Body of pancreas (tissue), 4 donors: ENCODE measurements at places on chromosomes 3 and 15. TPM values are rescaled to one million over a fixed set of nuclear protein-coding genes. Genes with fewer than 3 reads are reported as not detected.

USP19 gene
- 33.6 TPM for total RNA-seq

ACKR2 gene
- total RNA-seq = 3.3 TPM

UCN2 gene
- not detected for total RNA-seq

WDR5B gene
- 6.2 TPM for total RNA-seq

GOLGA6L7 gene
- not detected for total RNA-seq

TMCO5A gene
- total RNA-seq = not detected

ISLR2 gene
- not detected for total RNA-seq

DNA sequence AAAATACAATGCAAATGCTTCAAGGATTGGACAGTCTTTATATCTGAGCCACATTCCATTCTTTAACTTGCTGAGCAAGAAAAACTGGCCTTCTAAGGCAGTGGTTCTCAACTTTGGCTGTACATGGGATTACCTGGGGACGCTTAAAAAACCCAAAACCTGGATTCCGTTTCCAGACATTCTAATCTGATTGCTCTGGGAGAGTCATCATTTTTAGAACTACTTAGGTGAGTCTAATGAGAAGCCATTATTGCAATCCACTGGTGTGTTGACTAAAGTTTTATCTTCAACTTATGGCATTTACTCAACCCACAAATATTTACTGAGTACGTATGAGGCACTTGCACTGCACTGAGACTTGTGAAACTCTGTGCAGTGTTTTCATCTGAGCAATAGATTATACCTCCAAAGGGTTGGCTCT, 195.7 kb upstream of the ATP11B start:
- no peak overlapping the region for H3K4me3 ChIP-seq
- no peak for DNase-seq
- no peaks in the 10 kb centered on the region for H3K36me3 ChIP-seq

GRCh38 chr3:72171463-72171881, 386.5 kb upstream of the PROK2 start:
- H3K27me3 ChIP-seq = no peaks in the 10 kb centered on the region
- H3K4me3 ChIP-seq = no peak overlapping the region
- H3K36me3 ChIP-seq = no peaks in the 10 kb centered on the region

DNA sequence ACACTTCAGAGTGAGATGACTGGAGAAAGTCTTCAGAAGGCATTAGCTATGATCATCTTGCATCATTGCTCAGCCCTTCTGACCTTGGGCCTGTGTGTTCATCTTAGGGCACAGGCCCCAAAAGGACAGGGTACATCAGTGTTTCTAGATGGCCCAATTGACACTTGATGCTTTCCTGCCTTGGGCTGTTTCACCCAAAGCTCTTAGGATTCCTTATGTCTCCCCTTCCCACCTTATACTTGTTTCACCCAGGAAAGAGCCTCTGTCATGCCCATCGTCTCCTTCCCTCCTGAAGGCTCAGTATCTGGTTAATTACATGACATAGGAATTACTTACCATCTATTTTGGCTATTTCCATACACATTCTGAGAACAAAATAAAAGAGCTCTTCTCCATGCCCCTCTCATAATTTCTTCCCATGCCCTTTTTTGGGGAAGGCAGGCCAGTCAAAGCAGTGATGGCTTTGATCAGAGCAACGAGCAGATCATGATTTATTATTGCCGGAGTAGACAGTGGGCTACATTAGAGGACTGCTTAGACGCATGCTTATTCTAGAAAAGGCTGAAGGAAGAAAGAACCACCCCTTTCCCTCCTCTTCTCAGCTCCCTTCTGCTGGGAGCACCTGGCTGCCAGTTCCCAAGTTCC, 72.9 kb downstream of the GHSR start:
- H3K27ac ChIP-seq = no peak overlapping the region
- no peak for DNase-seq
- H3K27me3 ChIP-seq = no peaks in the 10 kb centered on the region
- H3K36me3 ChIP-seq = peaks cover 7% of the 10 kb centered on the region
- no peak overlapping the region for H3K4me3 ChIP-seq

GRCh38 chr3:195204360-195205163, 66.4 kb downstream of the XXYLT1 start:
- no peak overlapping the region for H3K4me3 ChIP-seq
- no peaks in the 10 kb centered on the region for H3K27me3 ChIP-seq
- no peak overlapping the region for H3K27ac ChIP-seq
- H3K4me1 ChIP-seq = peaks cover 20% of the 10 kb centered on the region
- H3K36me3 ChIP-seq = no peaks in the 10 kb centered on the region

DNA sequence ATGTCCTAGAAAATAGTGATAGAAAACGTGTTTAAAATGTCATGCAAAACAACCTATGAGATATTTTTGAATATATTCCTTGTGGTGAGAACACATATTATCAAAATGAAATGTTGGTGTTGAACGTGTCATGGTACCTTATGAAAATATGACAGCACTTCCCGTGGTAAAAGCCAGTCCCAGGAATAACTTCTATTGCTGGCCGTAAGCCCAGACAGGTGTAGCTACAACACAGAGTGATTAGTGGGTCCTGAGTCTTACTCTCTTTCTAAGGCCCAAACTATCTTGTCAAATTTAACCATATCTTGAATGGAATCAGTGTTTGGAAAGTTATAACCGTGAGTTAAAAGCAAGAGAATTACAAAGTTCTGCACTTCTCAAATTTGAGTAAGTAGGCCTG, 24.1 kb downstream of the RARB start:
- no peak overlapping the region for H3K27ac ChIP-seq
- peaks cover 24% of the 10 kb centered on the region for H3K4me1 ChIP-seq
- H3K36me3 ChIP-seq = no peaks in the 10 kb centered on the region

DNA sequence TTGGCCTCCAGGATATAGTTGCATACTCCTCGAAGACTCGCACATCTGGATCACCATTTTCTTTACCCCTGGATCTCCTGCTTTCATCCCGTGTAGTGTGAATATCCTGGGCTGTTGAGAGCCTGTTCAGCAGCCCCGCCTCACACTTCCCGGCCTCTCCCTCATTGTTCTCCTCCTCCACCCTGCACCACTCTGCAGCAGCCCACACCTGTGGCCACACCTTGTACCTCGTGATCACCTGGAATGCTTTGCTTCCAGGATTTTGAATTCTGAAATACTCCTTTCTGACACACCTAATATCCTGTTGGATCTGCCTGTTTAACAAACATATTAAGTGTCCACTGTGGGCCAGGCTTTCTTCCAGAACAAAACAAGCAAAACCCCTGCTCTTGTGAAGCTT, 14.4 kb downstream of the ABHD17C start:
- no peaks in the 10 kb centered on the region for H3K4me1 ChIP-seq
- no peak for DNase-seq
- no peaks in the 10 kb centered on the region for H3K36me3 ChIP-seq
- H3K4me3 ChIP-seq = no peak overlapping the region

GRCh38 chr3:68504201-68504600, 428.1 kb downstream of the TAFA4 start:
- no peak overlapping the region for H3K4me3 ChIP-seq
- no peaks in the 10 kb centered on the region for H3K36me3 ChIP-seq
- H3K27ac ChIP-seq = no peak overlapping the region
- DNase-seq = no peak
- H3K27me3 ChIP-seq = no peaks in the 10 kb centered on the region

- peak; percentile 94 for DNase-seq
- no peaks in the 10 kb centered on the region for H3K27me3 ChIP-seq
- H3K36me3 ChIP-seq = no peaks in the 10 kb centered on the region
Observed at GRCh38 chr3:138186803-138187295, 252 bp upstream of the ARMC8 start.

GRCh38 chr15:75067123-75067830, 43.9 kb downstream of the PPCDC start:
- H3K27ac ChIP-seq = no peak overlapping the region
- no peak for DNase-seq
- no peak overlapping the region for H3K4me3 ChIP-seq
- no peaks in the 10 kb centered on the region for H3K36me3 ChIP-seq
- H3K27me3 ChIP-seq = no peaks in the 10 kb centered on the region

DNA sequence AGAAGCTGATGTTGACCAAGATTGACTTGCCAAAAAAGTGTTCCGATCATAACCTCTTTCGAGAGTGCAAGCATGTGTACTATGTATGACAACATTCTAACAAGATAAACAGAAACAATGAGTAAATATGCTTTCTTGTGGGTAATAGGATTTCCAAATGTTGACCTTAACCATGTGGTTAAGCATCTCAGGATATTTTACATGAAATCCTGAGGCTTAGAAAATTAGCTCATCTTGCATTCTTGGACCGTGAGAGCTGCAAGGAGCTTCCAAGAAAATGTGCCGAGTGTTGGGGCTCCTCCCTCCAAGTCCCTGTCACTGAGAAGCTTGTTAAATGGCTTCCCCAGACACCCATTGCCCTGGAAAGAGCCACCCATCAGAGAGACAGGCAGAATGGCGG, 50.1 kb downstream of the C3orf20 start:
- no peak overlapping the region for H3K4me3 ChIP-seq
- DNase-seq = no peak
- no peaks in the 10 kb centered on the region for H3K27me3 ChIP-seq
- no peaks in the 10 kb centered on the region for H3K4me1 ChIP-seq
- no peak overlapping the region for H3K27ac ChIP-seq

DNA sequence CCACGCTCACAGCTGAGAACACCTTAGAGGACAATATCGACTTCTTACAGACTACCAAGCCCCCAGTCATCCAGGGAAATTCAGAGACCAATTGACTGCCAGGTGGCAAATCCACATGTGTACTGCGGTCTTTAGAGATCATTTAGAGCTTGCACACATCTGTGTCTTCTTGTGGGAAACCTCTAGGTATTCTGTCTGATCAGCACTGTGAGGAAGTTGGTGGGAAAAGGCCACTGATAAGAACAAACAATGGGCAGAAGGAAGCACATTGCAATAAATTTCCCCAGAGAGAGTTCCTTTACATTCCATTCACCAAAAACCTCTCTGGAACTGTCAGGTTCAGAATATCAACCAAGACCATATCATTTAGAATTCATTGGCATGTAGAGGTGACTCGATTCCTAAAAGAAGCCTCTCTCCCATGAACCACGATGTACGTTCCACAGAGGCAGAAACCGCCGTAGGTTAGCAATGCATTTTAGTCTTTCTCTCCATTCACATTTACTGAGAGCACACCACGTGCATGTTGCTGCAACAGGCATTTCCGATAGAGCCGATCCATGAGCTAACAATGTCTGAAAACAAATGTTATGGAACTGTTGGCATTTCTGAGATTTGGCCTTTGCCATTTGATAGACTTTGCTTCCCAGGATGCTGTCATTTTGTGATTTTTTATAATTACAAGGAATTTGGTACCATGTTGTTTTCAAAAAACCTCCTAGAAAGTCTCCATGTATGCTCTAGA, 287.3 kb upstream of the TPRG1 start:
- no peak overlapping the region for H3K4me3 ChIP-seq
- H3K27me3 ChIP-seq = no peaks in the 10 kb centered on the region

- no peaks in the 10 kb centered on the region for H3K27me3 ChIP-seq
- no peaks in the 10 kb centered on the region for H3K36me3 ChIP-seq
- no peaks in the 10 kb centered on the region for H3K4me1 ChIP-seq
- no peak overlapping the region for H3K27ac ChIP-seq
- DNase-seq = no peak
- no peak overlapping the region for H3K4me3 ChIP-seq
Observed at GRCh38 chr15:97140216-97140615, 809.7 kb downstream of the NR2F2 start.

DNA sequence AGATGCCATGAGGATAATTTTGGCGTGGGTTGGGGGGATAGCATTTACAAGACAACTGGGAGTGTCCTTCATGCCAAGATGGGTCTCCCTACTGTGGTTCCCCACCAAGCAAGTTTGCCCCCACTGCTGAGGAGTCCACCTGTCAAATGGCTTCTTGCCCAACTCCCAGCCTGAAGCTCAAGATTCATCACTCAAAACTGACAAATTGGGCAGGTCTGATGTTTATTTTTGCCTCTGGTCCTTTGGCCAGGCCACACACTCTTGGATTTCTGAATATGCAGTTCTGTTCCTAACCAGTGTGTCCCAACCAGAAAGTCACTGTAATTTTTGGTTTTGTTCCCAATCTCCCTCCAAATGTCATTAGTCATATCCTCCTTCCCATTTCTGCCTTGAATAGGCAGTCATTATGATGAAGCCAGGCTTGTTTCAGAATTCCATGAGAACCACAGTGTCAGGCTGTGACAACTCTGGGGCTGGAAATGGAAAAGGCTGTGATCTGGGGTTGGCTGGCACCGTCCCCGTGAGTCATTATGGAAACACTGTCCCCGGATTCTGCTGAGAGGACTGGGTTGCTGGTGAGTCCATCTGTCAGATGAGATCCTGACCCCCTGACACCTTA, 29.3 kb upstream of the MEF2A start:
- H3K4me3 ChIP-seq = no peak overlapping the region
- peak; percentile 42 for DNase-seq
- no peaks in the 10 kb centered on the region for H3K36me3 ChIP-seq
- H3K4me1 ChIP-seq = no peaks in the 10 kb centered on the region

GRCh38 chr15:44633603-44634002, 29.9 kb downstream of the SPG11 start:
- H3K27me3 ChIP-seq = no peaks in the 10 kb centered on the region
- no peaks in the 10 kb centered on the region for H3K4me1 ChIP-seq
- no peak overlapping the region for H3K27ac ChIP-seq
- no peak overlapping the region for H3K4me3 ChIP-seq
- no peaks in the 10 kb centered on the region for H3K36me3 ChIP-seq

GRCh38 chr3:194203482-194204041, 67.6 kb downstream of the HES1 start:
- H3K4me1 ChIP-seq = peaks cover 19% of the 10 kb centered on the region
- no peaks in the 10 kb centered on the region for H3K36me3 ChIP-seq
- no peak overlapping the region for H3K4me3 ChIP-seq
- no peak overlapping the region for H3K27ac ChIP-seq
- no peaks in the 10 kb centered on the region for H3K27me3 ChIP-seq

- H3K27me3 ChIP-seq = no peaks in the 10 kb centered on the region
- peaks cover 24% of the 10 kb centered on the region for H3K36me3 ChIP-seq
- no peak overlapping the region for H3K4me3 ChIP-seq
- peaks cover 36% of the 10 kb centered on the region for H3K4me1 ChIP-seq
- DNase-seq = no peak
Observed at GRCh38 chr15:74621936-74622335, 6.3 kb downstream of the CLK3 start.

DNA sequence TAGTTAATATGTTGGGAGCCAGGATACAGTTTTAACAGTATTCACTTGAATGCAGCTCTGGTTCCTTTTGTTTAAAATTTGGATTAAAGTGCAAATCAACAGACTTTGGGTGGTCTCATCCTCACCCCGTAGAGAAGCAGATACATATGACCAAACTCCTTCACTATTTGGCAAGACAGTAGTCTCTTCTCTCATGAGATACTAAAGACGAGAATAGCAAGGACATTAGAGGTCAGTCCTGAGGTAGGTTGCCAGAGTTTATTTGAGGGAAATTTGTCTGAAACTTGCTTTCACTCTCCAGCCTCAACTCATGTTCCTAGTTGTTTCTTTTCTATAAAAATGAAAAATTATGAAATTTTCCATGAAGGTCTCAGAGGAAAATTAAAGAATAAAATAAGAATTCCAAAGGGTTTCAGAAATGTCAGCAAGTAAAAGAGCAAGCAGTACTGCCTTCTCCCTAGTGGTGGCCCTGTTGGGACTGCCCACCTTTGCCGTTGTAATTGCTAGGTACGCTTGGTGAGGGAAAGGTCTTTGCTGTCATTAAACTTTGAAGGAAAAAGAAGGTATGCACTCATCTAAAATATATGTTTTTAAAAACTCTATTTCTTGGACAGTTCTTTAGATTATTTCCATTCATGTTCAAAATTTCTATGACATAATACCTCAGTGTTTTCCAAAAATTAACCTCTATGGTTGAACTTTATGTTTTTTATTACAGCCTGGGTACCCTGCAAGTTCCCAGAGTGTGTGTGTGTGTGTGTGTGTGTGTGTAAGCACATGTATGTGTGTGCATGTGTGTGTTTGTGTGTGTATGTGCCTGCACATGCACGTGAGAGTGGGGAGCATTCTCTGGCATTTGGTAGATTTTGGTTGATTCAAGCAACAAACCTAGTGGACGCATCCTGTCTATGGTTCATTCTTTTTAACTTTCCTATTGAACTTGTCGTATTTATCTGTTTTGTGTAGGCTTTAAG, 111.4 kb downstream of the CMSS1 start:
- peaks cover 22% of the 10 kb centered on the region for H3K4me1 ChIP-seq
- H3K36me3 ChIP-seq = no peaks in the 10 kb centered on the region
- DNase-seq = no peak
